NCI-H2029 treated with DMSO at 0.1 percent for 48 hours (cell line): ENCODE measurements at places on chromosomes 3 and 15.

GRCh38 chr3:50961386-50961785 lies 286.7 kb downstream of the DOCK3 start:
- no peak for DNase-seq

DNA sequence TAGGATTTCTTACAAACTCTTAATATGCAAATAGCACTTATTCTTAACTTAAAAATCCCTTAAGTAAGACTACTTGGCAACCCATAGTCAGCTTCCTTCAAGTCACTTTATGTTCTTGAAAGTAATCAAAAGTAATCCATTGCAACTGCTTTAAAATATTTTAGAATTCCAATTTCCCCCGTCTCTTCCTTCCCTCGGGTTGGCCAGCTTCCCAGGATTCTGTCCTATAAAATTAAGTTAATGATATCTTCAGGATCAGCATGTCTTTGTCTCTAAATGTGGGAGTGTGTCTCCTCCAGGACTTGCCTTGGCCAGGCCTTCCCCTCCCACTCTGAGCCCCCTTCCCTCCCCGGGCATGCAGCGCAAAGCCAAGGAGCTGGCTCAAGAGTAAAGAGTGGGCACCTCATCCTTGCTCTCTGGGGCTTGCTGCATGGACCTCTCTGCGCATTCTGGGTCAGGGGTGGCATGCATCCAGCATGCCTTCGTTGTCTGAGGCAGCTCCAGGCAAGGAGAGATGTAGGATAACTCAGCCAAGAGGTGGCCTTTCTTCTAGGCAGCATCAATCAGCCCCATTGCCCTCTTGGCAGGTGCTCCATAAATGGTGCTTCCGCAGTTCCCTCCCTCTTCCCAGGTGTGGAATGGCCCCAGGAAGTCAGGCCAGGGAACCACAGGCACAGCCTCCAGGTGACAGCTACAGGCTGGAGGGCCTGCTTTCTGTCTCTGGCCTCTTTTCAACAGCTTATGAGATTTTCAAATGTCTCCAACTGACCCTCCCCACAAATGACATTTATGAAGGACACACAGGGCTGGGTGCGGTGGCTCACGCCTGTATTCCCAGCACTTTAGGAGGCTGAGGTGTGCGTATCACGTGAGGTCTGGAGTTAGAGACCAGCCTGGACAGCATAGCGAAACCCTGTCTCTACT lies 108.7 kb upstream of the ALDH1A3 start:
- DNase-seq: no peak

DNA sequence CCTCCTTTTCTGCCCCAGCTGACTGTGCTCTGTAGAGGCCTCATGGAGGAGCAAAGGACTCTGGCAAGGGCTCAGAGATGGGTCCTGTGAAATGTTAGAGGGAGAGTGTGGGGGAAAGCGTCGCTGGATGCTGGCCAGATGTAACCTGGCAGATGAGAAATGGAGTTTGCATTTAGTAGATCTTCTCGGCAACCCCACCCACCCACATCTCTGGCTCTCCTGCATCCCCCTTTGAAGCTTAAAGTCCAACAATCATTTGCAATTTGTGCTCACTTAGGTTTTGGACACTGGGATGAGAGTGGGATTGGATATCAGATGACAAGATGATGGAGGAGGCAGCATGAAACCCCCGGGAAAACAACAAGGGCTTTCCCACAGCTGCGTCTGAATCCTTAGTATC lies 523.6 kb upstream of the MCTP2 start:
- no peak for DNase-seq

GRCh38 chr3:123949641-123950040 lies 11.4 kb downstream of the CCDC14 start:
- no peak for DNase-seq

DNA sequence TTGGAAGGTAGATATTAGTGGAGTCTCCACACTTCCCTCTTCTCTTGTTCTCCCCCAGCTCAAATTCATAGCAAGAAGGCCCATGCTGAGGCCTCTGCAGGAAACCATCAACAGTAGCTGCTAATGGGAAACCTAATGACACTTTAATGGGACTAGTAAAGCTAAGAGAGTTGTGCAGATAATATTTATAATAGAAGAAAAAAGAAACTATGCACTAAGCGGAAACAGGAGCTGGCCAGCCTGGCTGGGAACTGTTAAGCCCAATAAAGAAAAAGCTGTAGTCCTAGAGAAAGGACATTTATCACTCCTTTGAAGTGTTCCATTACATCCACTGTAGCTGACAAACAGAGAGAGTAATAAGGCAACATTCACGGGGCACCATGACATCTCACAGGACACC lies 229.6 kb downstream of the IGSF11 start:
- no peak for DNase-seq

- DNase-seq: no peak
Measured at GRCh38 chr15:76866008-76866407, 39.1 kb downstream of the SCAPER start.

DNA sequence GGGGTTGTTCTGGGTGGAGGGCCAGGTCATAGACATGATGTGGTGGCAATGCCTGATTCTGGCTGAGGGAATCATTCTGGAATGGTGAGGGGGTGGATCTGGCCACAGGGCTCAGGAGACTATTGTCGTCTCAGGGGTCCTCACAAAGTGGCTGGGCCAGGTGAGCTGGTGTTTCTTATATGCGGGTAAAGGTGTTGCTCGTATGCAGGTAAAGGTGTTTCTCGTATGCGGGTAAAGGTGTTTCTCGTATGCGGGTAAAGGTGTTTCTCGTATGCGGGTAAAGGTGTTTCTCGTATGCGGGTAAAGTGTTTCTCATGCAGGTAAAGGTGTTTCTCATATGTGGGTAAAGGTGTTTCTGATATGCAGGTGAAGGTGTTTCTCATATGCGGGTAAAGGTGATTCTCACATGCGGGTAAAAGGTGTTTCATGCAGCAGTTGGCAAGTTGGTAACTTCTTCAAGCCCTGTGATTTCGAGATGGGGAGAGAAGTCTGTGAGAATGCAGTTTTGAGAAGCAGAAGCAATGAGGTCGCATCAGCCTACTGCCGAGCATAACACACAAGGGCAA lies 10.5 kb upstream of the MUC4 start:
- no peak for DNase-seq

- DNase-seq: no peak
Measured at GRCh38 chr3:42510325-42510724, 7.9 kb downstream of the VIPR1 start.

GRCh38 chr3:32912046-32912445 lies 39.4 kb upstream of the CCR4 start:
- DNase-seq: no peak

DNA sequence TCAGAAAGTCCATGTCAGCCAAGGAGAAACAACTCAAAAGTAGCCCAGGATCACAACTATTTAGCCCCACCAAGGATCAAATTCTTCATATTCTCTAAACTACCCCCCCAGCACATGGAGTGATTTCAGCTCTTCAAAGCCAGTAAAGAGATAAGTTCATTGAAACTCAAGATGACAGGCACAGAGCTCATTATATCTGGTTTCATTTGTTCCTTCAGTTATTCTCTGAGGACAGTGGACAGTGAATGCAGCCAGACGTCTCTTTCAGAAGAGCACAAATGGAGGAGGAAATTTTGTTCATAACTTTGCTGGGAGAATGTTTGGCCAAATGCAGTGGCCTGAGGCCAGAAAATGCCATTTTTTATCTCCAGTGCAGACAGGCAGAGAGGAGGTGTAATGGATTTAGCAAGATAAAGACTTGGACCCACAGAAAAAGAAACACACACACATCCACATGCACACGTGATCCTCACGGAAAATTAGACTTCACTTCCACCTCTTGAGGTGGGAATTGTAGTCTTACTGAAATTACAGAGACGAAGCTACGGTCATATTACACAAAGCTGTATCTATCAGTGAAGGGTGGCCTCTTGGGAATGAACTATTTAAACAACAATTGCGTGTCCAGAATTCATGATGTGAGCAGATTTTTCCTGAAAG lies 64.6 kb downstream of the HES1 start:
- DNase-seq: no peak

DNA sequence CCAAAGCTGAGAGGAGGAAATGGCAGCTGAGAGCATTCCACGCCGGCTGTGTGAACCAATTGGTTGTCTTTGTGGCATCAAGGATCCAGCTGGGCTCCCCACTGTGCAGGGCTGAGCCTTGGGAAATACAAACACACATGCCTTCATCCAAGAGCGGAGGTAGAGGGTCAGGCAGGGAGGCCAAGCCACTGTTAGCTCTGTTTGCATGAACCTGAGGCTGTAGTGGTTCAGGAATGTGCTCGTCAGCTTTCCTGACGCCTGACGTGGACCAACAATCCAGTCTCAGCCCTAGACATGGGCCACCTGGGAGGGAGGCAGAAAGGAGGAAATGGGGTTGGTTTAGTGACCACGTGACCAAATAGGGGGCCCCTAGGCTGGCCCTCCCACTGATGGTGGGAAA lies 276.9 kb downstream of the TLE3 start:
- DNase-seq: no peak

- DNase-seq: no peak
Measured at GRCh38 chr15:98943601-98944151, 63.9 kb downstream of the PGPEP1L start.

DNA sequence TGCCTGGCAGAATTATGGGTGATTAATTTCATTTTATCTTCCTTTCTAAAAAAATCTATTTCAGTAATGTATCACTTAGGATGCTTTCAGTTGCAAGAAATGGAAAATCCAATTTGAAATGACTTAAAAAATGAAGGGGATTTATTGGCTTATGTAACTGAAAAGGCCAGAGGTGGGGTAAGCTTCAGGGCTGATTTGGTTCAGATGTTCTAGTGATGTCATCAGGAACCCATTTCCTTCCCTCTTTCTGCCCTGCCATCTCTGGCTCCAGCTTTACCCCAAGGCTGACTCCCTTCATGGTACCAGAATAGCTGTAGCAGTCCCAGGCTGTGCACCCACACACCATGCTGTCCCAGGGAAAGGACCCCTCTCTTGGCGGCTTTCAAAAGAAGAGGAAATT lies 18.5 kb upstream of the REC114 start:
- no peak for DNase-seq

DNA sequence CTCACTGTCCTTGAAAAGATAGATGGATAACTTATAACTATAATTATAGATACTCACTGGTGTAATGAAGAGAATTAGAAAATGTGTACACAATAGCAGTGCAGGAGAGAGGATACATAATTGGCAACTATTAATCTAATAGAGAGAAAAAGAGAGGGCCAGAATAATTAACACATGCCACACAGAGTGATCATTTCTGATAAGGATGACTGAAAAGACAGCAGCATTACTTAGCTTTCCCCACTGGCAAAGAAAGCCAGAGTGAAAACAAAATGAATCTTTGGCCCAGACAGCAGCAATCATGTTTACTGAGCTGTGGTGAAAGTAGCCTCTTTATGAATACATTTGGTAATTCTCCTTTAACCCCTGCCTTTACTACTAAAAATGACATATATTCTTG lies 493.3 kb upstream of the ROBO1 start:
- DNase-seq: no peak

GRCh38 chr3:51942603-51943450 lies 664 bp downstream of the PARP3 start:
- DNase-seq: no peak

- DNase-seq: no peak
Measured at GRCh38 chr3:17945799-17946399, 203.5 kb upstream of the TBC1D5 start.

- DNase-seq: no peak
Measured at GRCh38 chr15:32096916-32097617, 66.8 kb downstream of the CHRNA7 start.

DNA sequence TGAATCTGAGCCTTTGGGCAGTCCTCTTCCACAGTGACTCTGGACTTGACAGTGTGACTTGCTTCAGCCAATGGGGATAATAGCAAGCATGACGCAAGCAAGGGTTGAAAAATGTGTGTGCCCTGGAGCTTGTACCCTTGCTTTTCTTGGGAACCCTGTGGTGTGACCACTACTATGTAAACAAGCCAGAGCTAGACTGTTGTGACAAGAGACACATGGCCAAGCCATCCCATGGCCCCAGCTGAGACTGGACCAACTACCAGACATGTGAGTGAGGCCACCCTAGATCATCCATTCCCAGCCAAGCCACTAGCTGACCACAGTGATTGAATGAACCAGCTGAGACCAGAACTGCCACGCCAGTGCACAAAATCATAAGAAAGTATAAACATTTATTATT lies 11.8 kb downstream of the MYO1E start:
- no peak for DNase-seq

DNA sequence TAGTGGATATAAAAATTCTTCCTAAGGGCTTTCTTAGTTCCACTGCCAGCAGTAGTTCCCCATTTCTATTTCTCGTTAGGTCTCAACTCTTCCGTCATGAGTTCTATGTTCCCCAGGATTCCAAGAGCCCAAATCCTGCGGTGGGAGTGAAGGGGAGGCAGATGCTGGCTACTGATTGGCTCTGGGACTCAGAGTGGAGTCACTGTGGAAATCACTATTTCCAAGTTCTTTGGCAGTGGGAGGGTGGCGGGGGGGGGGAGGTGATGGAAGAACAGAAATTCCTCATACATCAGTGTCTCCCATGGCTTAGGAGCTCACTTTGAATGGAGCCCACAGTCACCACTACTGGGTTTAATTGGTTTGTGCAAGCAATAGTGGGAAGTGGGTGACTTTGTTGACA lies 5.6 kb downstream of the CCR1 start:
- no peak for DNase-seq

DNA sequence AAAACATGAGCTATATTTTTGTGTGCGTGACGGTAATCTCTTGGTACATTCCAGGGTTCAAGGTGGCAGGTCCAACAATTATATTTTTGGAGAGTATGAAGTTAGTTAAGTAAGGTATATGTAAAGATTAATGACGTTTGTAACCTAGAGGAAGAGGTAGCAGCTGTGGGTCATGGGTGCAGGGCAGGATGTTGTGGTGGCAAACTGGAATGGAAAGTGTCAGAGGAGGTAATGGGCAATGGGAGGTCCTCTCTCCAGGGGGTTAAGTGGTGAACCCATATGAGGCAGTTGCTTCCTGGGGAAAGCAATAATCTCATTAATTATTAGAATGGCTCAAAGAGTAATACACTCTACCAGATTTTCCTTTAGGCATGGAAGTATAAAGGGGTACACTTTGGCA lies 1.0 kb upstream of the CD200R1L start:
- DNase-seq: no peak

GRCh38 chr3:185815391-185816282 lies 9.2 kb downstream of the IGF2BP2 start:
- no peak for DNase-seq

DNA sequence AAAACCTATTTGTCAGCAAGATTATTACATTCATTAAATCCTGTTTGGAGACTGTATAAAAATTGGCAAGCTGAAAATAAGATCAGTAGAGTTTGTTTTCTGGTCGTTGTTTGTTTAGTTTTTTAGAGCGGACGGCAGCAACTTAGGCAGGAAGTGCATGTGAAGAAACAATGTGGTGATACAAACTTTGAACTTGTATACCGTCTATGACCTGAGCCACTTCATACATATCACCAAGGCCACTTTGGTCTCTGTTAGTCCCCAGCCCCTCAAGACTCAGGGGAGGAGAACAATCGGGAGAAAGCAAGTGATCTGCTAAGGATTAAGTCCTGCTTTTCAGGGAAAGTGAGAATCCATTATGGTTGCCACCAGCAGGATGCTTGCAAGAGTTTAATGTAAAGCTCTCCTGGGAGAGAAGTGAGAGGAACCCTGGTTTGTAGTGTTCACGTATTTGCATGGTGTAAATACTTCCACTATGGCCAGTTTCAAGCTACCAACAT lies 31.1 kb downstream of the RASGRP1 start:
- no peak for DNase-seq
